ENCODE measurements at places on chromosomes 13 and 19.

DNA sequence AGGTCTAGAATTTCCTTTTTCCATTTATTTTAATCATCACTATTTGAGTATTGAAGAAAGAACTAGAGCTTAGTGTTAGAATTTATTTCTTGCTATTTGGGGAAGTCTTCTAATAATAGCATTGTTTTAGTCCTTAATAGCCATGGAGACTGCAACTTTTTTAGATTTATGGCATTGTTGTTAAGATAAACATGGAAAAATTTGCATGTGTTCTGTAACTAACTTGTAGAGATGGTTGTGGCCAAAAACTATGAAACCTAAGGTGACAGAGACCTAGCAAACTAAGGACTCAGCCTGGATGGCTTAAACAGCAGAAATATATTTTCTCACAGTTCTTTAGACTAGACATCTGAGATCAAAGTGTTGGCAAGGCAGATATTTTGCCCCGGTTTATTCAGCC, 246.4 kb downstream of the SPRY2 start:
- no peak for DNase-seq

- no peak for DNase-seq
Measured at GRCh38 chr19:412356-413355, 3.7 kb upstream of the C2CD4C start.

DNA sequence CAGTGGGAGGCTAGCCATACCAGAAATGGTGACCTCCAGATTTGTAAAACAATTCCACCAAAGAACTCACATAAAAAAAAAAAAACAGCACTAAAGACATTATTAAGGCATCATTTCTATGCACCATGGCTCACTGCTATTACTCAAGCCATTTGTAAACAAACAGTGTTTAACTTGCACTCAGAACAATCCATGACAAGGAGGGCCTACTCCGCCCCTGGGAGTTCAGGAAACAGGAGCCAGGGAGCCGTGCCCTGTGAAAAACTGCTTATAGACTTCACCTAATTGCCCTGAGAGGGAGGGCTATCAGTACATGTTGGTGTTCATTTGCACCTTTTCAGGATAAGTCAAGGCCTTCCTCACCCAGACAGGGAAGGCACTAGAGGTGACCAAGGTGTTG, 103.2 kb downstream of the ZNF429 start:
- DNase-seq = no peak

- no peak for DNase-seq
Measured at GRCh38 chr13:94414141-94414540, 65.3 kb downstream of the DCT start.

DNA sequence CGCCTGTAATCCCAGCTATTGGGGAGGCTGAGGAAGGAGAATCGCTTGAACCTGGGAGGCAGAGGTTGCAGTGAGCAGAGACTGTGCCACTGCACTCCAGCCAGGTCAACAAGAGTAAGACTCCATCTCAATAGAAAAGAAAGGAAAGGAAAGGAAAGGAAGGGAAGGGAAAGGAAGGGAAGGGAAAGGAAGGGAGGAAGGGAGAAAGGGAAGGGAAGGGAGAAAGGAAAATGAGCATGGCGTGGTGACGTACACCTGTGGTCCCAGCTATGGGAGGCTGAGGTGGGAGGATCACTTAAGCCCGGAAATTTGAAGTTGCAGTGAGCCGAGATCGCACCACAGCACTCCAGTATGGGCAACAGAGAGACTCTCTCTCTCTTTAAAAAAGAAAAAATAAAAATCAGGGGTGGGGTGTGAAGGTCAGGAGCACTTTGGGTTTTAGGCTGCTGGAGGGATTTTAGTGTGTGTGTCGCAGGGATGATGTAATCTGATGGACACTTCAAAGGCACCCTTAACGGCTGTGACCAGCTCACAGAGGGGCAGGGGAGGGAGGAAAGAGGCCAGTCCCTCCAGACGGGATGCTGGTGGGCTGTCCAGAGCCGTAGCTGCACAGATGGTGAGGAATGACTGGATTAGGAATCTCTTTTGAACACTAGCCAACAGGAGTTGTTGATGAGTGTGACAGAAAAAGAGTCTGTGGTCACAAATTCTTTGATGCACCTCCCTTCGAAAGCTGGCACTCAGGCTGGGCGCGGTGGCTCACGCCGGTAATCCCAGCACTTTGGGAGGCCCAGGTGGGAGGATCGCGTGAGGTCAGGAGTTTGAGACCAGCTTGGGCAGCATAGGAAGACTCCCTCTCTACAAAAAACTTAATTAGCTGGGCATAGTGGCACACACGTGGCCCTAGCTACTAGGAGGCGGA, 27.6 kb downstream of the TMPRSS9 start:
- no peak for DNase-seq

DNA sequence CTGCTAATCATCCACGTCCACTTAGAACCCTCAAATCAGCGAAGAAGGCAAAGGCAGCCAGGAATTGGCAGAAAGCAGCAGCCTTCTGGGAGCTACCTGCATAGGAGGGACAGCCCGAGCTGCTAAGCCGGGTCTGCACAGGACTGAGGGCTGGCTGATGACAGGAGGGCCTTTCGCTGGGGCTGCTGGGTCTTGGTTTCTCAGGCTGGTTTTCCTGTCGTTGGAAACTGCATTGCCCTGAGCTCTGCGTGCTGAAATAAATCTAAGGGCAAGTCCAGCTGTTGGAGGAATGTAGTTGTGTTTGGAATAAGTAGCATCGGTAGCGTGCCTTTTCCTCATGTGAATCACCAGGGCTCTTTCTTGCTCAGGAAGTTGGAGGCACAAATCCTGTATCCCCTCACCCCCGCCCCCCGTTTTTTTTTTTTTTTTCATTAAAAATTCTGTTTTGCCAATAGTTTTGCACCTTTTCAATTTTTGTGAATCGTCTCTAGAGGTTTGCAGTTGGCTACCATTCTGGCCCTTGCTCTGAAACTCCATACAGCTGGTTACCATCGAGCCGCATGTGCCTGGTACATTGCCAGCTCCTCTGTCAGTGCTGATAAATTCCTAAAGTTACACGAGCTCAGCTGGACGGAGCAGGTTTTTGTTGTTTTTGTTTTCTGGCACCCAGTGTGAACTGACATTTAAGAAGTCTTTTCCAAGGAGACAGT, 193.9 kb upstream of the RNF113B start:
- DNase-seq = no peak

DNA sequence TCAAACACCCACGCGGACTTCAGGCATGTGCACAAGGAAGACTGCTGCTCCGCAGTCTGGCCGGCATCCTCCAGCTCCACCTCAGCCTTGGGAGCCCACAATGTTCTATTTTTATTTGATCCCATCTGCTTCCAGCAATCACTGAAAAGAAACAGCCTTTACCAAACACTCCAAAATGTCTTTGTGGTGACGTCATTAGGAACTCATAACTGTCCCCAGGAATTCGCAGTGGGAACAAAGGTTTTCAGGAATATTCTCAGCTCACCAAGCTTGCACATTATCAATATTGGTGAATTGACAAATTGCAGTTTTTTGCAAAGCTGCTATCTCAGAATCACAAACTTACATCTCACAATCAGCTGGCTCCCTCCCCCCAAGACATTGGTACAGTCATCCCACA, 15.2 kb upstream of the ZNF841 start:
- no peak for DNase-seq
